ENCODE measurements at places on chromosomes 1 and 21.

- H3K36me3 ChIP-seq = no peaks in the 10 kb centered on the region
- H3K27me3 ChIP-seq = no peaks in the 10 kb centered on the region
- H3K27ac ChIP-seq = no peak overlapping the region
Observed at GRCh38 chr1:176479971-176480370, 17.0 kb downstream of the PAPPA2 start.

- DNase-seq = no peak
- H3K27ac ChIP-seq = no peak overlapping the region
- no peaks in the 10 kb centered on the region for H3K4me1 ChIP-seq
- H3K27me3 ChIP-seq = peaks cover 14% of the 10 kb centered on the region
Observed at GRCh38 chr21:36994501-36995158, 11.9 kb upstream of the RIPPLY3 start.

DNA sequence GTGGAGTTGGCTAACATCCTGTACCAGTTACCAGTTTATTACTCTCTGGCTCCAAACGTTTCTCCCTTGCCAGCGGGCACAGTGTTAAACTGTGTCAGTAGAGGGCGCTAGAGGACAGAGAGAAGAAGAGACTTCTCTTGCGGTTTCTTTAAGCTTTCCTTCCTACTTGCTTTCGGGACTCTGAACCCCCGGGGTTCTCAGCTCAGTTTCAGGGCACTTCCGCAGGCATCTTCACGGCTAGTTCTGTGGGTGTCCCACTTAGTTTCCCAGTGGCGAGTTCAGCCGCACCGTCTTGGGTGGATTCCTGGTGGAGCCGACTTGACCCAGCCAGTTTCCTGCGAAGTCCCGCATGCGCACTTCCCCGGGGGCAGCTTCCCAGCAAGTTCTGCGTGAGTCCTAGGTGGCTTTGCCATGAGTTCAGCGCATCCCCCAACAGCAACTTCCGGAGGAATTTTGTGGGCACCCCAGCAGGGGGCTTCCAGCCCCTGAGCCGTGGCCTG lies 37.9 kb upstream of the BTG2 start:
- H3K27me3 ChIP-seq = no peaks in the 10 kb centered on the region
- H3K4me1 ChIP-seq = no peaks in the 10 kb centered on the region
- H3K4me3 ChIP-seq = peak overlapping the region; percentile 51
- H3K27ac ChIP-seq = peak overlapping the region; percentile 72
- no peaks in the 10 kb centered on the region for H3K36me3 ChIP-seq

DNA sequence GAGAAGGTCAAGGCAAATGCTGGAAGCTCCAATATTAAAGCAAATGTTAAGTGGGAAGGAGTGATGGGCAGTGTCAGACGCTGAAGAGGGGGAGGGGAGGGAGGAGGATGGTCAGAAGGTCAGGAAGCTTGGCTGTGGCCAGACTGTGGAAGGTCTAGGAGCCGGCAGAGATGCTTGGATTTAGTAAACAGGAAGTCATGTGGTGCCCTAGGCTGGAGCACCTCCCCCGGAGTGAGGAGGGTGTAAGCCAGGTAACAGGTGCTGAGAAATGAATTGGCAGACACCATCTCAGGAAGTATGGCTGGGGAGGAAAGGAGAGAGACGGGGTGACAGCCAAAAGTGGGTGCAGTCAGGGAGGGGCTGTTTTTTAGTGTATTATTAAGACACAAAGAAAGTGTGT lies 17.7 kb downstream of the CSMD2 start:
- no peaks in the 10 kb centered on the region for H3K27me3 ChIP-seq
- DNase-seq = no peak
- H3K4me1 ChIP-seq = no peaks in the 10 kb centered on the region
- H3K36me3 ChIP-seq = no peaks in the 10 kb centered on the region

- H3K27ac ChIP-seq = no peak overlapping the region
- no peaks in the 10 kb centered on the region for H3K36me3 ChIP-seq
- no peaks in the 10 kb centered on the region for H3K27me3 ChIP-seq
- no peak overlapping the region for H3K4me3 ChIP-seq
- DNase-seq = no peak
Observed at GRCh38 chr1:119906927-119907652, 10.8 kb upstream of the ADAM30 start.

DNA sequence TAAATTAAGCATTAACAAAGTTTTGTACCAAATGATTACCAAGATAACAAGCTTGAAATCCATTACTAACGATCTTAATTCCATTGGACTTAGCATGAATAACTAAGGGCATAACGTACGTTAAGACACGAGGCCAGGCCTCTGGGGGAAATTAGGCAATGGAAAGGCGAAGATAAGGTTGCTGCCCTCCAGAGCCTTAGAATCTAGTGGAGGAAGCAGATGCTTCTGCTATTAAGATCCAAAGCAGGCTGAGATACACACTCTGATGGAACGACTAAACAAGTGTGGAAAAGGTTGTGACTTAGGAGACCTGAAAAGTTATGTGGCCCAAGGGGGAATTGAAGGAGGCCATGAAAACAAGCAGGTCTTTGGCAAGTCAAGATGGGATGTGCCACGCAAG lies 6.0 kb downstream of the AKNAD1 start:
- no peaks in the 10 kb centered on the region for H3K27me3 ChIP-seq
- H3K4me3 ChIP-seq = no peak overlapping the region
- H3K4me1 ChIP-seq = no peaks in the 10 kb centered on the region
- H3K27ac ChIP-seq = no peak overlapping the region
- DNase-seq = no peak
- no peaks in the 10 kb centered on the region for H3K36me3 ChIP-seq

DNA sequence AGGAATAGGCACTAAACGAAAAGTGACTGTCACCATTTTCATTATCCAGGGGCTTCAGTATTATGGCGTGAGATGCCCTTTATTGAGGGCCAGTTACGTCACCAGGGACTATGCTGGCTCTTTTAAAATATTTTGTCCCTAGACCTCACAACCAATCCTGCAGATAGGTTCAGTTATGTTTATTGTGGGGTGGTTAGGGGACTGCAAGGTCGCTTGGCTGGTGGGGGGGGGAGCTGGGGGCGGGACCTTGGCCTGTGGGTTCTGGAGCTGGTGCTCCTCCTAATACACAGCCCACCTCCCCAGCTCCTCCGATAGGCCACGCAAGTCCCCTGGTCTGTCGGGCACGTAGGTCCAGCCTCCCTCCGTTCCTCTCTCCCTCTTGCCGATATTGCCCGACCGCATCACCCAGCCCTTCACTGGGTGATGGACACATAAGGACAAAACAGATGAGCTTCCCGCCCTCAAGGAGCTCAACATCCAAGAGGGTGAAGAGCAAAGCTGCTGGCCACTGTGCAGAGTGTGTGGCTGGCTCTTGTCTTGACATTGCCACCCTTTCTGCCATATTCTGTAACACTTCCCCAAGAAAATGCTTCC lies 271.8 kb downstream of the MATN1 start:
- H3K4me1 ChIP-seq = no peaks in the 10 kb centered on the region
- H3K27me3 ChIP-seq = no peaks in the 10 kb centered on the region
- DNase-seq = no peak

GRCh38 chr1:206495011-206495461 lies 12.3 kb upstream of the RASSF5 start:
- H3K27me3 ChIP-seq = no peaks in the 10 kb centered on the region
- no peak for DNase-seq
- no peaks in the 10 kb centered on the region for H3K4me1 ChIP-seq

- H3K27ac ChIP-seq = peak overlapping the region; percentile 81
- H3K36me3 ChIP-seq = no peaks in the 10 kb centered on the region
- no peak overlapping the region for H3K4me3 ChIP-seq
- no peaks in the 10 kb centered on the region for H3K27me3 ChIP-seq
- peaks cover 25% of the 10 kb centered on the region for H3K4me1 ChIP-seq
Observed at GRCh38 chr21:42236014-42236413, 17.1 kb downstream of the ABCG1 start.

DNA sequence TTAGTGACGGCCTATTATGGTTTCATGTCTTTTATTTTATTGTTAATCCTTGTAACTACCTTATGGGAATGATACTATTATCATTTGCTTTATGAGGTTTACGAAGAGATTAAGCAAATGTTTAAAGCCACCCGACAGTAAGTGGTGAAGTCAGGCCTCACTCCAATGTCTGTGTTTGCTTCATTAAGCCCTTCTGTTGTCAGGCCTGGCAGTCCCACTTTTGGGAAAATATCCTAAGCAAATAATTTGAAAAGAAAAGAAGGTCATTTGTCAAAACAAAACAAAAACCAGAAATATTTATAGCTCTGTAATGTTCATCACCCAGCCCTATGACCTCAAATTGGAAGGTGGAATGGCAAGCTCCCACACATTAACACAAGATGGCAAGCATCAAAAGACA lies 40.7 kb upstream of the USP24 start:
- H3K27me3 ChIP-seq = no peaks in the 10 kb centered on the region
- DNase-seq = no peak
- no peak overlapping the region for H3K27ac ChIP-seq

- no peak for DNase-seq
- no peak overlapping the region for H3K4me3 ChIP-seq
- H3K27ac ChIP-seq = no peak overlapping the region
- no peaks in the 10 kb centered on the region for H3K36me3 ChIP-seq
- no peaks in the 10 kb centered on the region for H3K4me1 ChIP-seq
Observed at GRCh38 chr1:74005533-74005932, 192.4 kb downstream of the LRRIQ3 start.

- no peak for DNase-seq
- H3K27me3 ChIP-seq = no peaks in the 10 kb centered on the region
- no peaks in the 10 kb centered on the region for H3K36me3 ChIP-seq
- no peak overlapping the region for H3K4me3 ChIP-seq
- H3K27ac ChIP-seq = no peak overlapping the region
- peaks cover 8% of the 10 kb centered on the region for H3K4me1 ChIP-seq
Observed at GRCh38 chr1:6456800-6457466, 9.0 kb downstream of the TNFRSF25 start.

DNA sequence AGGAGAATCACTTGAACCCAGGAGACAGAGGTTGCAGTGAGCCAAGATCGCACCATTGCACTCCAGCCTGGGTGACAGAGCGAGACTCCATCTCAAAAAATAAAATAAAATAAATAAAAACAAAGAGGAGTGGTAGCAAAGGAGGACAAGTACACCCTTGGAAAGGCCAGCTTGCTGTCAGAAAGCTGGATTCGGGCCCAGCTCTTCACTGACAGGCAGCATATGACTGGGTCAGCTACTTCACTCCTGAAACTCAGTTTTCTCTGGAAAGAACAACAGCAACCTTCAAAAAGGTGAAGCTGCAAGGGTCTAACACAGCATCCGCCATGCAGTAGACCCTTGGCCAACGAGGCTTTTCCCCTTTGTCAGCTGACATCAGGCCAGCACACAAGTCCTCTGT lies 156.0 kb upstream of the TIAM1 start:
- H3K27me3 ChIP-seq = no peaks in the 10 kb centered on the region
- no peak for DNase-seq
- H3K27ac ChIP-seq = no peak overlapping the region
- no peak overlapping the region for H3K4me3 ChIP-seq

GRCh38 chr1:6359216-6360116 lies 34.1 kb downstream of the ACOT7 start:
- H3K27ac ChIP-seq = peak overlapping the region; percentile 53
- H3K4me1 ChIP-seq = peaks cover 17% of the 10 kb centered on the region
- H3K36me3 ChIP-seq = no peaks in the 10 kb centered on the region
- DNase-seq = peak; percentile 78
- H3K27me3 ChIP-seq = no peaks in the 10 kb centered on the region

DNA sequence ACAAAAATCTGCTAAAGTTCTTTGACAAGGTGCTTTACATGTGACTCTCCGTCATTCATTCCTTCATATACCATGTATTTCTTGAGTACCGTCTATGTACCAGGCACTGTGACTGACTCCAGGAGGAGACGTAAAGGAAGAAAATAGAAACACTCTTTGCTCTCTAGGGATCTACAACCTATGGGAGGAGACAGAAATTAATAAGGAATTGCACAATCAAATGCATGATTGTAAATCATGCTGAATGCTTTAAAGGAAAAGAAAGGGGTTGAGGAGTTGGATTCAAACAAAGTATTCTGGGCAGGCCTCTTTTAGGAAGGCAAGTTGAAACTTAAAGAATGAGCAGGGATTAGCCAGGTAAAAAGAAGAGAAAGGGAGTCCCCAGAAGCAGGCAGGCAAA lies 239.1 kb upstream of the FGGY start:
- H3K4me1 ChIP-seq = peaks cover 21% of the 10 kb centered on the region
- H3K4me3 ChIP-seq = no peak overlapping the region
- H3K36me3 ChIP-seq = no peaks in the 10 kb centered on the region
- H3K27me3 ChIP-seq = no peaks in the 10 kb centered on the region
- peak overlapping the region; percentile 78 for H3K27ac ChIP-seq
- DNase-seq = no peak

DNA sequence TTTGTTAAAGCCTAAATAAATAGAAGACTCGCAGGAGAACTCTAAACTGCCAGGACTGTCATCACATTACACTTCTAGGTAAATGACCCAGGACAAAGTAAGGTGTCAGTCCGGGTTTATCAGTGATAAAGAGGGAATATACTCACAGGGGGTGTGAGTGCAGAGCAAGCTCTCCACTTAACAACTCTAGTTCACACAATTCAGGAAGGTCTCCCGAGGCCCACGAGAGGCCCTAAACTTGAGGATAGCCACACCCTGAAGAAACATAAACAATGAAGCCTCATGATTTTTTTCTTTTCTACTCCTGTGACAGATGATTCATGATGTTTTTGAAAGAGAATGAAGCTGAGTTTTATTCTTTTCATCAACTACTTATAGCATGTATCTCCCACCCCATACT lies 65.6 kb upstream of the EXO1 start:
- no peaks in the 10 kb centered on the region for H3K4me1 ChIP-seq
- H3K27me3 ChIP-seq = no peaks in the 10 kb centered on the region
- no peak overlapping the region for H3K27ac ChIP-seq
- no peak for DNase-seq

- H3K27ac ChIP-seq = no peak overlapping the region
- H3K36me3 ChIP-seq = no peaks in the 10 kb centered on the region
- DNase-seq = no peak
- H3K4me3 ChIP-seq = no peak overlapping the region
- no peaks in the 10 kb centered on the region for H3K4me1 ChIP-seq
Observed at GRCh38 chr1:175783126-175783722, 39.8 kb upstream of the TNR start.

DNA sequence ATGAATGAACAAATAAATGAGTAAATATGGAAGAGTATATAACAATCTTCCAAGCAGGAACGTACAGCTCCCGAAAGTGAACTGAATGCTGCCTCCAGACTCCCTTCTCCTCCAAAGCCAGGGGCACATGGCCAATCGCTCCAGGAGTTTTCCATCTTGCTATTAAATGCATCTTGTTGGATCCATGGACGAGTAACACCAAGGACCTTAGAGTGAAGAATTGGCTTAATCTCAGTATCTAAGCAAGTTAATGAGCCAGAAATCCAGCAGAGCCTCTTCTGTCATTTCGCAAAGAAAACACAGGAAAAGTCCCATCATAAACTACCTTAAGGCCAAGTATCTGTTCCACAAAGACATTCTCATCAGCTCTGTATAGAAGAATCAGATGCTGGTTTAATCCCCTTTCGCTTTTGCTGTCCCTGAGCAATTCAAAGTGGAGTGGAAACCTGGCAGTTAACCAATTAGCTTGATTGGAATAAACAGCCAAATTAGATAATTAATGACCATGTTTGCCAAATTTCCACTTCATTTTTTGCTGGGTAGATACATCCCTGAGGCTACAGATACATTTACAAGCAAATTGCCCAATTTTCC lies 116.0 kb downstream of the MIS18A start:
- no peak overlapping the region for H3K27ac ChIP-seq
- H3K36me3 ChIP-seq = no peaks in the 10 kb centered on the region
- no peaks in the 10 kb centered on the region for H3K27me3 ChIP-seq
- no peak for DNase-seq
- no peaks in the 10 kb centered on the region for H3K4me1 ChIP-seq
